ENCODE measurements at places on chromosomes 5 and 9.

GRCh38 chr5:127960270-127960691 lies 123.3 kb upstream of the SLC12A2 start:
- DNase-seq: no peak

DNA sequence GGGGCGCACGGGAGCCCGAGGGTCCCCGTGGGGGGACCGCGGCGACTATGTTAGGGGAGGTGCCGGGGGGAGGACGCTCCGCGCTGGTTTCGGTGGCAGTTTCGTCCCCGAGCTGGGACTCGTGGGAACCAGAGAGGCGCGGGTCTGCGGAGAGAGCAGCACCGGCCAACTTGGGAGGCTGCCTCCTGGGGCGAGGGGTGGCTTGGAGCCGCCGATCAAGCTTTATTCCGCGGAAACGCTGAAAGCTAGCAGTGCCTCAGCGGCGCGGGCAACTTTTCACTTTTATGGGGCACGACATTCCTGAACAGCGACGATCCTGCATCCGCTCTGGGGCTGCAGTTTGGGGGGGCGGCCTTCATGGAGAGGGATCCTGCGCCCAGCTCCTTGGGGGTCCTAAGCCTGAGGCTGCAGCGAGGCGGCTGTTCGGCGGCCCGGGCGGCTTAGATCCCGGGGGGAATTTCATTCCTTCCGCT lies 369 bp downstream of the OCLN start:
- no peak for DNase-seq

DNA sequence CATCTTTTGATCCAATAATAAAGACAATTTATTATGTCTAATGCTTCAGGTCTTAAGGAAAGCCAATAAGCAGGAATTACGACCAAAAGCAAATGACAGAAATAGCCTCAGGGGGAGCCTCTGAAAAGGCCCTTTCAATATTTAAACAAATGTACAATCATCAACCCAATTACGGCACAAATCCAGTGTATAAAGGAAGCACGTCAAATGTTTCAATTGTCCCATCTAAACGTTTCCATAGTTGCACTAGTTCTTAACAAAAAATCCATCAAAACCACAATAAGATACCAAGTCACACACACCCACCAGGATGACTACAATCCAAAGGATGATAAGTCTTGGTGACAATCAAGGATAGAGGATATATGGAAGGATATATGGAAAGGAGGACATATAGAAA lies 41.9 kb downstream of the PSMB7 start:
- DNase-seq: no peak

DNA sequence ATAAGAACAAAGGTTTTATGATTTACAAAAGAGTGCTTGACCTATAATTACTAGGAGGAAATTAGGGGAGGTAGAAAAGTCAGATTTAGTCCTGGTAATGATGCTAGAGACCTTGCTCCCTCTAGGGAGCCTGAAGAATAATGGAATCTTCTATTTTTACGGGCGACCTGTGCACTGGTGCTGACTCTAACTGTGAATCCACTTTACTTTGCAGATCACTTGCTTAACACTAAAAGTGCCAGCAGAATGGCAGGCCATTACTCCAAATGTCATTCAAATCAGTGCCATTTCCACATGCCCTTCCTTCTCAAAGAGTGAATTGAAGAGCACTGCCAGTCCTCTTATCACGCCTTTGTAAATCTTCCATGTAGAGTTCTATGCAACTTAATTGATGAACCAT lies 359.4 kb upstream of the ARRDC3 start:
- DNase-seq: no peak

DNA sequence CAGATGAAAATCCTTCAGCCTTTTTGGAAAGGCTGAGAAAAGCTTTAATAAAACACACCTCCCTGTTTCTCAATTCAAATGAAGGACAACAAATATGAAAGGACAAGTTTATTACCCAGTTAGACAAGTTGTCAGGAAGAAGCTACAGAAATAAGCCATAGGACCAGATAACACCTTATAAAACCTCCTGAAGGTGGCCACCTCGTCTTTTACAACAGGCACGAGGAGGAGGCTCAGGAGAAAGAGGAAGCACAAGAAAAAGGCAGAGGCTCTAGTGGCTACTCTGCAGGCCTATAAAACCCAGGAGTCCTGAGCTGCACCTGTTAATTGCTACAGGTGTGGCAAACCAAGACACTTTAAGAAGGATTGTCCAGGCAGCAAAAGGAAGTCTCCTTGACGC lies 352.1 kb upstream of the CDH18 start:
- DNase-seq: no peak

All from H9 (cell line).